Left ventricle myocardium superior (tissue), 1 donor: ENCODE measurements at places on chromosomes 16 and 17. TPM values are rescaled to one million over a fixed set of nuclear protein-coding genes. Genes with fewer than 3 reads are reported as not detected.

GRCh38 chr17:977166-977565 is 2.4 kb downstream of the NXN start:
- DNase-seq = no peak

DNA sequence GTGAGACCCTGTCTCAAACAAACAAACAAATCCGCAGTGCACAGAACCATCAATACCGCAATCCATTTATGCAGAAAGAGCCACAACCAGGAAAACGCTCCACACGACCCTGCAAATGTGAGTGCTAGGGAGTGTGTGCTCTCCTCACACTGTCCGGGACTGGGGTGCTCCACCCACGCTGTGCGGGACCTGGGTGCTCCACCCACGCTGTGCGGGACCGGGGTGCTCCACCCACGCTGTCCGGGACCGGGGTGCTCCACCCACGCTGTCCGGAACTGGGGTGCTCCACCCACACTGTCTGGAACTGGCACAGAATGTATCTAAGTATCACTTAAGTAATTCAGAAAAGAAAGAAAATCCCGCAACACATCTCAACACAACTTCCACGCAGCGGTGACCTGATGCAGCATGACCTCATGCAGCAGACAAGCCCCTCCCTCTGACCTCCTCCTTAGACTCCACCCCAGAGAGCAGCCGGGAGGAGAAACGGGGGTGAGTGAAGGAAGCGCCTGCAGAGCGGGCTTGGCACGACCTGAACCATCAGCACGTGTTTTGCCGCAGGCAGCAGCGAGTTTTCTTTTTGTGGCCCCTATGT is 38.5 kb downstream of the ZNF276 start:
- DNase-seq = no peak

GRCh38 chr17:41457676-41458075 is 9.5 kb downstream of the KRT32 start:
- DNase-seq = no peak

GRCh38 chr16:280552-280951 is at the start of gene ARHGDIG:
Gene ARHGDIG (plus strand): TSS chr16:280591. CDS start chr16:280681, 90 bp downstream.
- DNase-seq = no peak

DNA sequence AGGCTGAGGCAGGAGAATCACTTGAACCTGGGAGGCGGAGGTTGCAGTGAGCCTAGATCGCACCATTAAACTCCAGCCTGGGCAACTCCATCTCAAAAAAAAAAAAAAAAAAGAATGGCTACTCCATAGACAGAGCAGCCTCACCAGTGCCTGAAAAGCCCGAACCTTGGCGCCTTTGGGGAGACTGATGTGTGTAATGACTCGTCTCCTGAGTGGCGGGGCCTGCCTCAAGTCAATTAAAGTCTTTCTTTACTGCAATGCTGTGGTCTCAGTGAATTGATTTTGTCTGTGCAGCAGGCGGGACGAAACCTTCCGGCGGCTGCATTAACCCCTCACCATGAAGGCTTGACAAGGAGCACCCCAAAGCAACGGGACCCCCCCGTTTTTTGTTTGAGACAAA is 3.5 kb upstream of the UQCC4 start:
- no peak for DNase-seq

GRCh38 chr17:77769215-77769614 is 189.3 kb upstream of the TNRC6C start:
- DNase-seq = no peak

- no peak for DNase-seq
Observed at GRCh38 chr17:67139784-67140665, 95.7 kb downstream of the CACNG1 start.

GRCh38 chr17:70270554-70270953 is 101.2 kb downstream of the KCNJ2 start:
- no peak for DNase-seq

DNA sequence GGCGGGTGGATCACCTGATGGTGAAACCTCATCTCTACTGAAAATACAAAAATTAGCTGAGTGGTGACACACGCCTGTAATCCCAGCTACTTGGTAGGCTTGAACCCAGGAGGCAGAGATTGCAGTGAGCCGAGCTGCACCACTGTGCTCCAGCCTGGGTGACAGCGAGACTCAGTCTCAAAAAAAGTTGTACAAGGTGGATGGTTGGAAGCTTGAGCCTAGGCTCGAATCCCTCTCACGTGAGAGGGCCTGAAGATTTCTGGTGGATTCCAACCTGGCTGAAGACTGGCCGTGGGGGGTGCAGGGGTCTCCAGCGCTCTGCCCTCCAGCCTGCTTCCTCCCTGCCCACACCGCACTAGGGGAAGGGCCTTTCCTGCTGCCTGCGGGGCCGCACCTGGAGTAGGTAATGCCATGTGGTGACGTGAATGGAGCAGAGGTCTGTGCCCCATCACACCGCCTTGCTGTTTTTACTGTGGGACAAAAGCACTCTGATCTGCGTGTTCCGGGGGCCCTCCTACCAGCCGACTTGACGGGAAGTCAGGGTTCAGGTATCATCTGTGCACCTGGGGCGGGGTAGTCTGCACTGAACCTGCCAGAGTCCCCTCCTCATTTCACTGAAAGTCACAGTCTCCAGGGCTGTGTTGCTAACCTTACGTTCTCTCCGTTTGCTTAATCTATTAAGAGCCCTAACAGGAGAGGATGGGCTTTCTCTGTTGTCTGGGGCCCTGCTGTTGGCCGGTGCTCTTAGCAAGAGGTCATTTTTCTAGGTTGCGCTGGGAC is 4.2 kb downstream of the RPL13 start:
- DNase-seq = no peak

GRCh38 chr16:10526962-10527361 is 53.4 kb downstream of the EMP2 start:
- no peak for DNase-seq

GRCh38 chr17:41301916-41302901 is at the start of gene KRTAP29-1:
Gene KRTAP29-1 (minus strand): TSS chr17:41302851. CDS start chr17:41302851, 0 bp downstream.
- peak; percentile 69 for DNase-seq

DNA sequence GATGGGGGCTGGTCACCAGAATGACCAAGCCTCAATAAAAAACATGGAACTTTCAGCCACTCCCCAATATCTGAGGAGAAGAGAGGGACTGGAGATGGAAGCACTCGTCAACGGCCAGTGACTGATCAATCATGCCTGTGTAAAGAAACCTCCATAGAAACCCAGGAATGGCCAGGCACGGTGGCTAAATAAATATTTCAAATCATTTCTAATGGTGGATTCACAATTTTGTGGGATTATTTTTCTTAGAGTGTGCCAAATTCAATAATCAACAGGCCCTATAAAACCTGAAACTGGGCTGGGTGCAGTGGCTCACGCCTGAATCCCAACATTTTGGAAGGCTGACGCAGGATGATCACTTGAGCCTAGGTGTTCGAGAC is 16.4 kb downstream of the NSMCE1 start:
- DNase-seq = no peak

DNA sequence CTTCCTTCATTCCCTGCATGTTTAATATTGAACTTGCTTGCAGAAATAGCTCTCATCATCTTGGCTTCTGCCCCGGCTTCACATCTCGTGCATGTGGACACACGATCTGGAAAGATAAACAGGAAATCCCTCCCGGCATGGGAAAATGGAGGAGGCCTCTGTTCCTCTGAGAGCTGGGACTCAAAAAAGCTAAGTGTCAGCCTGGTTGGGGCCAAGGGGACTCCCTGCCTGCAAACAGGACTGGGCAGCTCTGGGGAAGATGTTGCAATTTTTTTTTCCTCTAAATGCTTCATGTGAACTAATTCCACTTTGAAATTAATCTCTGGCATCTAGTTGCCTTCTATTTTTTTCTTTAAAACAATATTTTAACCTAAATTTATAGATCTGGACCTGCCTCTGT is 24.8 kb downstream of the ITPRIPL2 start:
- peak; percentile 69 for DNase-seq

DNA sequence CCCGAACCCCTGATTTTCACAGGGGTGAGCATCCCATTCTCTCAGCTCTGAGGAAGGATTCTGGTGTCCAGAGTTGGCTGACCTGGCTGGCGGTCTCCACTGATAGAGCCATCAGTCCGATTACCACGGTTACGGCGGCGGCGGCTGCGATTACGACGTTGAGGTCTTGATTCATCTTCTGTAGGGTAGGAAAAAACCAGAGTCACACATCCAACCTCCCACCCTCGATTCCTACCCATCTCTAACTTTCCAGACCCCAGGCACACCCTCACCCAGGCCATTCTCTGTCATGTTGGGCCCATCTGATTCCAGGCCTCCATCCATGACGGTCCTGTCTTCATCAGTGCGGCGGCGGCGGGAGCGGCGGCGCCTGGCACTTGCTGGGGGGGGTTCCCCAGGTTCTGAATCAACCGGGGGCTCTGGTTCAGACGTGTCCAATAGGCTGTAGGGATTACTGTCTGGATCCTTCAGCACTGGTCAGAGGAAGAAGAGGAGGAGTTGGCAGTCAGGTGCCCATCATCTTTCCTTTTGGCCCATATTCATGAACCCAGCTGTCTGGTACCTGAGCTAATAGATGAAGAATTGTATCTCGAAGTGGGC is 2.6 kb upstream of the SOX15 start:
- no peak for DNase-seq

GRCh38 chr17:39155654-39156053 is 4.2 kb upstream of the PLXDC1 start:
- DNase-seq = peak; percentile 2

- no peak for DNase-seq
Observed at GRCh38 chr16:68760671-68761275, 23.7 kb downstream of the CDH1 start.

GRCh38 chr16:48905632-48906505 is 295.9 kb upstream of the N4BP1 start:
- no peak for DNase-seq

- no peak for DNase-seq
Observed at GRCh38 chr16:21566891-21567414, 32.4 kb upstream of the METTL9 start.

- DNase-seq = no peak
Observed at GRCh38 chr16:1109648-1110047, 13.6 kb upstream of the C1QTNF8 start.

DNA sequence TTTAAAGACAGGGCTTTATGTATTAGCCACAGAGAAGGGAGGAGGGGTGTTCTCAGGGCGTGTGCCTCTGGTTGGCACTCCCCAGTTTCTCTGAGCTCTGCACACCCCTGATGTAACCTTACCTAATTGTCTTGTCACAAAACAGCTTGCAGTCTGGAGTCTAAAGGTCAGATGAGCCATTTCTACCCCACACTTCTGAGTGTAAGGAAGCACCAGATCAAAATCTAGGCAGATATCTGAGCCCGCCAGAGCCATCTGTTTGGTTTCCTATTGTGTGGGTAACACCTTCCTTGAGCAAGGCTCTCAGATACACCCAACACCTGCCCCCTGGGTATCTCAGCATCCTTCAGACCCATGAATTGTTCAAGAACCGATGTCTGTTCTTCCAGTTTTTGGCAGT is 15.5 kb downstream of the CDH1 start:
- no peak for DNase-seq

GRCh38 chr16:2473999-2474876 is 689 bp upstream of the TBC1D24 start:
- DNase-seq = peak; percentile 80

- no peak for DNase-seq
Observed at GRCh38 chr16:15770107-15770506, 86.7 kb downstream of the MYH11 start.

DNA sequence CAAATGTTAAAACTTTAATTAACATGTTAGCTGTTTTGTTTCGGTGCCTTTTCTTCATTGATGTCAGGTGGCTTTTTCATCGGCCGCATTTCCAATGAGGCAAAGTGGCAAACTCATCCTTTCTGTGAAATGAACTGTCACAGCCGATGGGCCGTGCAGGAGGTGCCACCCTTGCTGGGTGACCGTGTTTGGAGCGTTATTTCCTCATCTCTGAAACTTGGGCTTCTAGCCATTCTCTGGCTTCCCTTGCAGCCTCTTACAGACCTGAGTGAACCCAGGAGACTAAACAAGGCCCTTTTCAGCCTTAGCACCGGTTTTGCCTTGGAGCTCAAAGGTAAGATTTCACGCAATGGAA is 42.2 kb upstream of the PRSS54 start:
- no peak for DNase-seq

DNA sequence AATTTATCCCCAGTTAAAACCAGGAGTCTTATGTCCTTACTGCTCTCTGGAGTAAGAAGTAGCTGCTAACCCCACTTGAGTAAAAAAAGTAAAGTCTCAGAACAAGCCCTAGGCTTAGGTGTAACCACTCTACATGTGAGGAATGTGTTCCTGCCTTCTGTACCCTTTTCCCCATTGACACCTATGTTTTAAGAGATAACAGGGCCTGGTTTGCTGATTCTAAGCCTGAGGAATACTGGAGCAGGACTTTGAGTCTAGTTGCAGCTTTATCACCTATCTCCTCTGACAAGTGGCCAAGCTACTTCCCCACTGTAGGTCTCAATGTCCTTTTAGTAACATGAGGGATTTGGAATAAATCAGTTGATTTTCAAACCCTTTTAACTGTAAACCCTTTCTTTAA is 40.2 kb downstream of the REXO5 start:
- no peak for DNase-seq

Gene SEZ6L2
- 0.22 TPM for total RNA-seq

Gene TOM1L1
- total RNA-seq = 12.1 TPM

Gene CACNG3
- not detected for total RNA-seq

Gene SULT1A4
- 2.7 TPM for total RNA-seq

Gene SULT1A2
- 1.1 TPM for total RNA-seq

Gene PEMT
- 17.9 TPM for total RNA-seq

Gene KIF19
- total RNA-seq = 0.30 TPM

Gene ADGRG3
- 0.82 TPM for total RNA-seq

Gene CA4
- total RNA-seq = 17.0 TPM

Gene MARVELD3
- total RNA-seq = not detected

Gene ZNF785
- total RNA-seq = 7.3 TPM

Gene ODAD4
- total RNA-seq = 0.52 TPM

Gene KRTAP17-1
- not detected for total RNA-seq

Gene PLEKHG4
- 1.5 TPM for total RNA-seq

Gene TMEM238L
- not detected for total RNA-seq

Gene NXPH3
- total RNA-seq = 3.4 TPM

Gene MATCAP1
- total RNA-seq = 12.4 TPM
